ENCODE measurements at places on chromosomes 1 and 21.

DNA sequence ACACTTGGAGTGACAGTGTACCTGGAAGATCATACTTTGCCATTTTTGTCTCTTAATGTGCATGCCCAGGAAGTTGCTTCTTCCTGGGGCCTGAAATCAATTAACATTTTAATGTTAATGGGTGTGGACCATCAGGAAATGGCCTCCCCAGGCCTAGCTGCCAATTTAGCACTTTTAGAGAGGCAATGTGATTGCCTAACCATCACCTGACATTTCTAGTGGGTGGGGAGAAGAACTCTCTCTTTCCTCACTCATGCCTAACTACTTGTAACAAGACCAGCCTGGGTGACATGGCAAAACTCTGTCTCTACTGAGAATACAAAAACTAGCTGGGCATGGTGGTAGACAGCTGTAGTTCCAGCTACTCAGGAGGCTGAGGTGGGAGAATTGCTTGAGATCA lies 549.0 kb upstream of the RGS18 start:
- DNase-seq = no peak

DNA sequence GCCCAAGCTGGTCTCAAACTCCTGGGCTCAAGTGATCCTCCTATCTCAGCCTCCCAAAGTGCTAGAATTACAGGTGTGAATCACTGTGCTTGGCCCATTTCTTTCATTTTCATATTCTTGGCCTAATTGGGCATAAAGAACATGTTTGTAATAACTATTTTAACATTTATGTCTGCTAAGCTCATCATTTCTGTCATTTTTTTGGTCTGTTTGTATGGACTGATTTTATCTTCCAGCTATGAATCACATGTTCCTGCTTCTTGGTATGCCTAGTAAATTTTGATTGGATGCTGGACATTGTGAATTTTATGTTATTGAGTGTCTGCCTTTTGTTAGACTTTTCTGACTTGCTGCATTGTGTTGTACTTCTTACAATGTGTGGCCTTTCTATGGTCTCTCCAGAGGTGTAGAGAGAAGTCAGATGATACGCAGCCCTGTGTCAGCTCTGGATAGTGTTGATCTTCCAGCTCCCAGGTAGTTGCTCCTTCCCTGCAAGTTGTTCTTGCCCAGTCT lies 39.0 kb upstream of the PPM1J start:
- DNase-seq = no peak

DNA sequence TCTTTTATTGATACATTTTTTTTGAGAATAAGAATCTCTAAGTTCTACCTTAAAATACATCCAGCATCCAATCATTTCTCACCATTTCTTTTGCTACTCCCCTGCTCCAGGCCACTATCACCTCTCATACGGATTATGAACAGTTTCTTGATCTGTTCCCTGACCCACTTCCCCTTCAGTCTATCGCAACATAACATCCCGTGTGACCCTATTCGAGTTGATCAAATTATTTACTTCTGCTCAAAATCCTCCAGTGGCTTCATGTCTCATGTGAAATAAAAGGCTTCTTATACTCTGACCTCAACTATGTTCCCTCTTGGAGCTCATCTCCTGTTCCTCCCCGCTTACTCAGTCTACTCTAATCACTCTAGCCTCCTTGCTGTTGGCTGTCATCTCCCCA lies 5.2 kb downstream of the ALG14 start:
- no peak for DNase-seq

DNA sequence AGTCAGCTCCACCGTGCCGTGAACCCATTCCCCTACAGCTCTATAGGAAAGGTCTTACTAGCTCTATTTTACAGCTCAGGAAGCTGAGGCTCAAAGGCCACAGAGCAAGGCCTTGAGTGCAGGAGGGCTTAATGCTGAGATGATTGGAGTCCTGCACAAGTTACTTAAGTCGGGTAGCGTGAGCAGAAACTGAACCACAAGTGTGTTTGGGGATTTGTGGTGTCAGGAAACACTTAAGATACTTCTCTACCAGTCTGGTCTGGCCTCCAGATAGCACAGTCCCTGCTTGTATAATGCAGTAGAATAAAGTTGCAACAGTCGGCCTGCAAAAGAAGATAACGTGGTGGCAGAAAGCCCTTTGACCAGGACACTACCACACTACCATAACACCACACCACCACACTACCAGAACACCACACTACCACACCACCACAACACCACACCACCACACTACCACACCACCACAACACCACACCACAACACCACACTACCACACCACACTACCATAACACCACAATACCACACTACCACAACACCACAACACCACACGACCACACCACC lies 118.1 kb downstream of the SPSB1 start:
- DNase-seq = no peak

DNA sequence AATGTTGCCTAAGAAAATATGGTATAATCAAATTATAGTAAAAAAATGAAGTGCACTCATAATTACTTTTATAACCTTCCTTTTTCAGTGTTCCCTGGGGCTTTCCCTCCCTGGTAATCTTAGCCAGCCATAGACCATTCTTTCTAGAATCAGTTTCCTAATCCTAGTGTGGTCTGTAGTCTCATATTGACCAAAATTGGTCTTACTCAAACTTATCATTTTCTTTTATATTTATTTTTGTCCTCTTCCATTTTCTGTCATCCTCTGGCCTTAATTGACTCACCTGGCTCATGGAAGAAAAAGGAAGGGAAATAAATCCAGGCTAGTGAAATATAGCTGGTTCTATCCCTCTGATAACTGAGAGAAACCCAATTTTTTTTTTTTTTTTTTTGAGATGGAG lies 70.9 kb upstream of the BMP8A start:
- no peak for DNase-seq

GRCh38 chr1:246565751-246566127 lies 322 bp downstream of the TFB2M start:
- no peak for DNase-seq

DNA sequence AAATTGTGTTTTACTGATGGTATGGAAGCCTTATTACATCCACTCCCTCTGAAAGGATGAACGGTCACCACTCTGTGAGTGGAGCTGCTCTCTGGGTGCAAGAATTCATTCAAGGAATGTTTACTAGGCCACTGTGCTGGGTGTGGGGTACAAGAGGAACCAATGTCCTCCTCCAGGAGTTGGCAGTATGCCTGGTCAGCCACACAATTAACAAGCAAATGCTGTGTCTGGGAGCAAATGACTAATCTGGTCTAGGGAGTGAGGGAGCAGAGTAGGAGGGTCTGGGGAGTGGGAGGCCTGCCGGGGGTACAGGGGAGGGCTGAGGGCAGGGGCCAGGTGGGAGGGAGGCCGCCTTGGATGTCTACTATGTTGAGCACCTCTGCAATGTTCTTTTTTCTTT lies 27.2 kb upstream of the TDRD10 start:
- DNase-seq = no peak

GRCh38 chr1:200867018-200867811 lies 5.6 kb upstream of the GPR25 start:
- DNase-seq = no peak

- no peak for DNase-seq
Measured at GRCh38 chr1:43704838-43705237, 2.5 kb upstream of the ST3GAL3 start.

DNA sequence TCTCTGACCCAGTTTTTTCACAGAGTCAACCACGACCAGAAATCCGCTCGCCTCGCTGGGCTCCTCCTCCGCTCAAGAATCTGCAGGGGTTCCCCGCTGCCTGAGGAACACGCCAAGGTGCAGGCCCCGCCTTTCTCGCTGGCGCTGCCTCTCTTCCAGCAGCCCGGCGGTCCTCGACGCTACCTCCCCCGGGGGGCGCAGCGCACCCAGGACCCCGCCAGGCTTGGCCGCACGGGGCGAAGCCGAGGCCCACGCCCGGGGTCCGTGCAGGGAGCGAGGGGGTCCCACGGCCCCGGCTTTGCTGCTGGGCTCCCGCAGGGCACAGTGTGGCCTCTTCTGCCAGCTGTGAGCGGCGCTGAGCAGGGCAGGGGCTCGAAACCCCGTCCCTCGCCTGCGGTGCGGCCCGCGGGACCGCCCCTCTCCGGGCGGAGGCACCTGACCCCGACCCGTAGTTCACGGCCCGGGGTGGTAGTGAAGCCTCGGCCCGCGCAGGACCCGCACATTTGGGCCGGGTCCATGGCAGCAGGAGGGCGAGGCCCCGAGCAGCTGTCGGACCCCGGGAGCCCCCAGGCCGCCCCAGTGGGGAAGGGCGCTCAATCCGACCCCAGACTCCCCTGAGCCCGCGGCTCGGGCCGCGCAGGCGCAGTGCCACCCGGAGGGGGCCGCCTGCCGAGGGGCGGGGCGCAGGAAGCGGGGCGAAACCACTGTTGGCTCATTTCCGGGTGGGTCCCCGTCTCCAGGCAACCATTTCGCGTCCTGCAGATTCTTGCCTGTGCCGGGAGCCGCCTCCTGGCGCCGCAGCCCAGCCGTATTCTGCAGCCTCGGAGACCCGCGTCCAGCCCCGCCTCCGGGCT lies 10.0 kb upstream of the MMEL1 start:
- DNase-seq = peak; percentile 92

DNA sequence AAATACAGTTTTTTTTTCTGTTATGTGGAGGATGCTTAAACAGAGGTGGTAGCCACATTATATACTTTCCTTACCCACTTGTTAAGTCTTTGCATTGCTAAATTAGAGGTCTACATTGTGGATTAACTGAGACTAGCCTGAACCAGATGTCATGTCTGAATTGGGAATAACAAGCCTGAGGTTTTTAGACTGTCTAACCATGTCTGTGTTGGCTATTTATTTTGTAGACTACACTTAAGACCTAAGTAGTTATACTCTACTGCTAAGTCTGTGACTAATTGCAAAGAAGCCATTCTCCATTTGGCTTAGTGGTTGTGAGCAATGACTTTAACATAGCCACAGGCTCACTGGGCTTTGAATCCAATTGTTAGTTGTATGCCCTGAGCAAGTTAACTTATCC lies 45.4 kb downstream of the CDC14A start:
- DNase-seq = no peak

- no peak for DNase-seq
Measured at GRCh38 chr1:167467126-167467710, 51.1 kb downstream of the CD247 start.

- no peak for DNase-seq
Measured at GRCh38 chr1:204588826-204589225, 72.6 kb downstream of the MDM4 start.

- DNase-seq = no peak
Measured at GRCh38 chr1:225602590-225603206, 50.2 kb downstream of the ENAH start.
